Kidney epithelial cell (primary cell): ENCODE measurements at places on chromosomes 7 and 10. TPM values are rescaled to one million over a fixed set of nuclear protein-coding genes. Genes with fewer than 3 reads are reported as not detected.

SPDYE9 gene
- total RNA-seq, result not detected in 2 replicates

MYH16 gene
- total RNA-seq, result 0.89 and 5.6 TPM in 2 replicates

DNA sequence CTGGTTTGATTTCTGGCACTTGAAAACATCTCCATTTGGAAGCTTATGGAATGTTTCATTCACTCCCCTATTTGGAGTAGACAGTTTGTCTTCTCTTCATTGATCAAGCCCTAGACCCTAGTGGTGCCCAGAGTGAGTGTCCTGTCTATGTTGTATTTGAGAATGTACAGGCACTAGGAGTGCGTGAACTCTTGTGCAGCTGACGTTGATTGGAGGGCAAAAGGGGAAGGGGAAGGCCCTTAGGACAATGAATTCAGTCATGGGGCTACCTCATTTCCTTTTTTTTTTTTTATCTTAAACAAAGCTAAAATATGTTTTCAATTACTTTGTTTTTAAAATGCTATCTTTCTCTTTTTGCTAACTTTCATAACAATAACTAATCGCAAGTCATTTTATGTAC lies 66.5 kb downstream of the ADD3 start:
- no peak for DNase-seq

ADCYAP1R1 gene
- total RNA-seq, result 0.07 TPM in 1 of 2 replicates, not detected in the other

- DNase-seq, result no peak
Measured at GRCh38 chr7:79877874-79878465, 256.7 kb upstream of the GNAI1 start.

GRCh38 chr7:66070222-66070621 lies 5.4 kb upstream of the ASL start:
- no peak for DNase-seq

DNA sequence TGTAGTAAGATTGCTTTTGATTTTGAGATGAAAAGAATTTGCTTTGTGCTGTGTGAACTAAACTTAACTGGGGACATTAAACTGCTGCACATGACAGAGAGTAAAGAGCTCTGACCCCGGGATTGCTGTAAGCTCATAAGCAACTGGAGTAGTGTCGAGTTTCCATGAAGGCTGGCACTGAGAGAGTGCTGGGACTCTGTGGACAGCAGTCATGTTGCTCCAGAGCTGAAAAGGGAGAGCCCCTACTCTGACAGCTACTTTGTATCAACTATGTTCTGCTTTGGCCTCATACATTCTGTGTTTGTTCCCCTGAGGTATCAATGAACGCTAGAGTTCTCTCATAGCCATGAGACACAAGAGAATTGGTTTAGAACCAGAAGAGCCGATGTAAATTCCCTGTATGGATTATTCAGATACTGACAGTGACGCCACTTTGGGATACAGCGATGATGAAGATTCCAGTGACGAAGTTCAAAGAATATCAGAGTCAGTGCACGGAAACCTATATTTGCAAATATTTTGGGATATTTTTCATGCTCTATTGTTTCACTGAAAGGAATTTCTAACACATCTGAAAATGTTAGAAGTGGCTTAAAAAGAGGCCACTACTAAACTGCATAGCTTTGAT lies 185.9 kb upstream of the DKK1 start:
- DNase-seq, result no peak

GRCh38 chr7:157041004-157041403 lies 30.5 kb upstream of the MNX1 start:
- no peak for DNase-seq

DNA sequence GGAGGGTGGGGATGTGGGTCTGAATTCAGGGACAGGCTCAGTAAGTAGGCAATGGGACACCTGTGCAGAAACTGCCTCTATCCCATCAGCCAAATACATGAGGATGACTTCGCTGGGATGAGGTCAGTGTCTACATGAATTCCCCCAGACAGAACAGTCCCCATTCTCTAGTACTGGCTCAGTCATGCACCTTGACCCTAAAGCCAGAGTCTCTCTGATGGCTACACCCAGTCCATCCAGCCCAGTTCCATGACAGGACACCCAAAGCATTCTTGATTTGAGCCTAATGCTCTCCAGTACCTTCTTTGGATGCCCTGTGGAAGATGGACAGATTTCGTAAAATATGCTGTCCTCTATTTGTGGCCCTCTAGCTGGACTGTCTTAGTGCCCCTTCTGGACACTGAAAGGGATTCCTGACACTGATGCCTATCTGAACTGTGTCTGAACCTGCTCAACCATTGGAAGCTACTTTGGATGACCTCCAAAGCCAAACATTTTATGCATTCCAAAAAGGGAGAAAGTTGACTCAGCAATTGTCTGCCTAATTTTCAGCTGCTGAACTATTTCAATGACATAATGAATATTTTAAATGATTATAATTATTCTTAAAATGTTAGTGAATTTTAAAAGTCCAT lies 14.6 kb downstream of the SFRP4 start:
- no peak for DNase-seq

DNA sequence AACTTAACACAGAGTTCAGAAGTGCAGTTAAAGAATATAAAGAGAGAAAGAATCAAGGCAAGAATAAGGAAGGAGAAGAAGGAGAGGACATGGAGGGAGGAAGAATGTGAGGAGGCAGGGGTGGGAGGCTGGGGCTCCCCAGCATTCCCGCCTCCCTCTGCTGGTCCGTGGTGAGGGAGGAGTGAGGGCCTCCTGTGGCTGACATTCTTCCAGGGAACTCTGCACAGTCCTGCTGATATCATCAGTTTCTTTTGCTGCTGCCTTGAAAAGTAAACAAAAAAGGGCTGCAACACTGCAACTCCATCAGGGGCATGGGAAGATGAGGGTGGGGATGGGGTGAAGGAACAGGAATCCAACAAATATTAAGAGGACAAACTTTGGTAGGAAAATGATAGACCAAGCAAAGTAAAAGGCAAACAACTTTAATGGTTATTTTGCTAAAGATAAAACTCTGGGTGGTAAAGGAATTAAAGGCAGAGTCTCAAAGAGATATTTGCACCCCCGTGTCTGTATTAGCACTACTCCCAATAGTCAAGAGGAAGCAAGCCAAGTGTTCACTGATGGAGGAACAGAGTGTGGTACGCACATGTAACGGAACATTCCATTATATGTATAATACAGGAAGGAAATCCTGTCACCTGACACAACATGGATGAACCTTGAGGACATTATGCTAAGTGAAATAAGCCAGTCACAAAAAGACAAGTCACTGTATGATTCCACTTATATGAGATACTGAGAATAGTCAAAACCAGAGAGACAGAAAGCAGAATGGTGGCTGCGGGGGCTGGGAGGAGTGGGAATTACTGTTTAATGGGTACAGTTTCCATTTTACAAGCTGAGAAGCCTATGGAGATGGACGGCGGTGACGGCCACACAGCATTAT lies 8.0 kb upstream of the SPOCK2 start:
- DNase-seq, result no peak

TECTB gene
- total RNA-seq, result not detected in 2 replicates

VWC2 gene
- under 0.01 TPM in 2 replicates for total RNA-seq

DNA sequence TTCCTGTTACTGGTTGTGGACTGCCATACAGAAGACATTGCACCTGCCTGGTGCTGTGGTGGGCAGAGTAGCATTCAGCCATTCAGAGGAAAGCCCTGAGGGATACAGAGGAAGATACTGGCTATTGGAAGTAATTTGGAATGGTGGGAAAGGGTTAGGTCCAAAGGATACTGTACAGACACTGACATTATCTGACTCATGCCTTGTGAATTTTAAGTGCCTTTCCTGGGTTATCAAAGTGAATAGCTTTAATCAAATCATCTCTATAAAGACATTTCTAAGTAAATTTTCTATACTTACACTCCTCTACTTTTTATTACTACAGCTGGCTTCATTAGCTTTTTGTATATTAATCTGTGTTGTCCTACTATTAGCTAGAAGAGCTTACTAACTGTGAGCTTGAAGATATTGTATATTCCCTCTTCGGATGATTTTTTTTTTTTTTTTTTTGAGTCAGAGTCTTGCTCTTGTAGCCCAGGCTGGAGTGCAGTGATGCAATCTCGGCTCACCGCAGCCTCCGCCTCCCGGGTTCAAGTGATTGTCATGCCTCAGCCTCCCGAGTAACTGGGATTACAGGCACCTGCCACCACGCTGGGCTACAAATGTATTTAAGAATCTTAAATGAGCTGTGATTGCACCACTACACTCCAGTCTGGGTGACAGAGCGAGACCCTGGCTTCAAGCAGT lies 186.5 kb downstream of the ADK start:
- no peak for DNase-seq

GRCh38 chr7:33766405-33766804 lies 138.9 kb upstream of the BMPER start:
- no peak for DNase-seq

- no peak for DNase-seq
Measured at GRCh38 chr7:18361756-18362155, 133.8 kb upstream of the HDAC9 start.

DNA sequence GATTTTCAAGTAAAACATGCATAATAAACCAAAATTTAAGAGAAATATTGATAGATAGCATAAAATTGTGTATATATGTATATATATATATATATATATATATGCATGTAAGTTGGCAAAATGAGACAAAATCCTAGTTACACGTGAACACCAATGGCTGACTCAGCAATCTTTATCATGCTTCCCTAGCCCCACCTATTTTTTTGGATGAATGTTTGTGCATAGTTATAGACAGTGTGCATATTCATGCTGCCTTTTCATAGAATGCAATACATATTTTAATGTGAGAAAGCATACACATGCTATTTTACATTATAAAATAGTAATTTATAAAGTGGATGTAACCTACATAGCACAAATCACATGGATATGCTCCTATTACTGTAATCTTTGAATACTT lies 230.3 kb downstream of the SH2D4B start:
- no peak for DNase-seq

- no peak for DNase-seq
Measured at GRCh38 chr7:139034336-139034735, 1.5 kb downstream of the ZC3HAV1L start.

DNA sequence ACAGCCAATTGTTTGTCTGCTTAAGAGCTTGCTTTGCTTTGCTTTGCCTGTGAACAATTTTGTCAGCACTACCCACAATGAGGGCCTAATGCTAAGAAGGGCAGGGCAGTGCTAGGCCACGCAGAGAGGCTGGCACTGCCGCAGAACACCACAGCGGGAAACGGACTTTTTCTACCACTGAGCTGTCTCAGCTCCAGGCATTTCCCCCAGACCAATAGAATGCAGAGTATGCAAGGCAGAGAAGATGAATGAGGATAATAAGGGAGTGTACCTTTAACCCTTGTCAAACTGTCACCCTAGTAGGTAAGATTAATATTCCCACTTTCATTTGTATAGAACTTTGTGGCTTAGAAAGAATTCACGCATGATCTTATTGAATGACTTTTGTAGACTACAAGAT lies 104.5 kb downstream of the SH3PXD2A start:
- DNase-seq, result no peak

GRCh38 chr7:107951172-107951787 lies 51.7 kb downstream of the LAMB1 start:
- no peak for DNase-seq

DNA sequence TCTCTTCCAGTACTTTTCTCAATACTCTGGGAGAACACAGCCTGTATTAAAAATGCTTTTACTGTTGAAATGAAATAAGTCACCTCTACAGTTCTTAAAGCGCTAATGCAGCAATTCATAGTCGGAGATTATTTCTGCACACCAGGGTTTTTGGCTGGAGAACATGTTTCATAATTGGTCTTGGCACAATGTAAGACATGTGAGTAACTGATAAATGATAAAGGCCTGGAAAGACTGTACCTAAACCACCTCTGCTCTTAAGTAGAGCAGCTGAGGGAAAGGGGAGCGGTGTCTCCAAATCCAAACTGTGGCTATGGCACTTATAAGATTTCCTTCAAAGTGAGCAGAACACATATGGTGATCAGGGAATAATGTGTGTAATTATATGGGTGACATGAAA lies 390.3 kb upstream of the MBL2 start:
- DNase-seq, result no peak

DNA sequence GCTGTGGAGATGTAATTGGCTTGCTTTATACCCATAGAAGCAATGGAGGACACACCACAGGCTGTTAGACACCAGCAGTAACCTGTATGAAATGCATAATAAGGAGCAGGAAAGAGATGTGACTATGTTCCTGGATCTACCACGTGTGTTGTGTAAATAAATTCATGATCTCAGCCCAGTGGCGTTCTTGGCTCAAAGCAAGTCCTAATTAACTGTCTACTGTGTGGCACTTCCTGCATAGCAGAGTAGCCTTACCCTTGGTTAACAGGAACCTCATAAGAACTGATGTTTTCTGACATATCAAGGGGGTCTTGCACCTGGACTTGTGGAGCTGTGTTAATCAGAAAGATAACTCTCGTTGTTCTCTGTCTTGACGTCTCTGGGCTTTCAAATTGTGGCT lies 25.7 kb upstream of the FAM180A start:
- peak; percentile 42 for DNase-seq

- DNase-seq, result no peak
Measured at GRCh38 chr10:120574981-120575380, 118.0 kb downstream of the PLPP4 start.

GRCh38 chr10:2852574-2853323 lies 214.6 kb upstream of the PFKP start:
- no peak for DNase-seq

- no peak for DNase-seq
Measured at GRCh38 chr7:2644562-2645273, 12.9 kb downstream of the TTYH3 start.

FXYD4 gene
- total RNA-seq, result not detected in 2 replicates

DNA sequence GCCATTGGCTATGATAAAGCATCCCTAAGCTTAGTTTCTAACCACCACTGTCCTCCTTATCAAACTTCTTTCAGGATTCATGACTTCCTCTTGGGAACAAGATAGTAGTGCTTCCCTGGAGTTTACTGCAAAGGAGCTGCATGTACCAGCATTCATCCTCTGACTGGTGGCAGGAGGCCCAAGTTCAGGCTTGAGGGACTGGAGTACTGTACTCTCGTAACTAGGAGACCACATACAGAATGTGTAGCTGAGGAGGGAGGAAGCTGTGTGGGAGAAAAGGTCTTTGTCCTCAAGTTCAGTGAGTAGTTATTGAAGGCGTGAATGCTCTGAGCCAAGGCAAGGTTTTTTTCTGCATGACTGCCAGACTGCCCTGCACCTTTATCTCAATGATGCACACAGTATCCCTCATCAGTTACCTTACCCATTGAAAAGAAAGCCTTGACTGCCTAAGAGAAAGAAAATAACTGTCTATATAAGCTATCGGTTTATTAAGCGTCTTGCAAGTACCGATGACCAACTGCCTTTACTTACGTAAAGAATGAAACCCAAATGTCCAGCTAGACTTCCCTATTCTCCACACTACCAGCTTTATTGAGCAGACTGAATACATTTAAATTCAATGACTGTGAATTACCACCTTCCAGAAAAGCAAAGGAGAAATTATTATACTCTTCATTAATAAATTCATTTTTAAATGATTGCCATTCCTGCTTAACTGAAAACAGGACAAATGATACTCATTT lies 12.8 kb downstream of the SCRN1 start:
- no peak for DNase-seq

MEIG1 gene
- 1.5 TPM in 1 of 2 replicates, not detected in the other for total RNA-seq

TUBB8 gene
- total RNA-seq, result not detected in 2 replicates

- DNase-seq, result no peak
Measured at GRCh38 chr7:11667810-11668185, 164.2 kb downstream of the THSD7A start.

EN2 gene
- 0.07 and 0.17 TPM in 2 replicates for total RNA-seq
